Activated effector memory CD4-positive, alpha-beta T cell treated with Interleukin-2 at 50 U/mL for 16 hours (primary cell): ENCODE measurements at places on chromosomes 4 and X.
A peak's percentile ranks its signal among the peaks of the same experiment; 100 is the strongest.

GRCh38 chr4:4249866-4250265, 1.8 kb upstream of the TMEM128 start:
- no peak for DNase-seq

DNA sequence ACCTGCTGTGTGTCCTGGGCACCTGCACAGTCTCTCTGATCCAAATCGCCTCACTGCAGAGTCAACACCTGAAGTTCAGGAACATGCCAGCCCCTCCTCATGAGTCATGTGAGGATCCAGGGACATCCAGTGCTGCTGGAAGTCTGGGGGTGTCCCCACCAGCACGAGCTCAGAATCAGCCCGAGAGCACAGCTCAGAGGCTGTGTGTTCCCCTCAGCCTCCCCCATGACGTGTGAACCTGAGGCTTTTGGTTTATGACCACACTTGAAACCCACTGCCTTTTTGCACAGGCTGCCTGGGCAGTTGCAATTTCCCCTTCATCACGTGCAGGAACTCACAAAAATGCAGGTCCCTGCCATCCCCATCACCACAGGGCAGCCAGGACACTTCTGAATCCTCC, 47.1 kb downstream of the PPP2R2C start:
- DNase-seq = no peak

- peak; percentile 29 for DNase-seq
Measured at GRCh38 chrX:107676559-107677378, 48.5 kb downstream of the PRPS1 start.

DNA sequence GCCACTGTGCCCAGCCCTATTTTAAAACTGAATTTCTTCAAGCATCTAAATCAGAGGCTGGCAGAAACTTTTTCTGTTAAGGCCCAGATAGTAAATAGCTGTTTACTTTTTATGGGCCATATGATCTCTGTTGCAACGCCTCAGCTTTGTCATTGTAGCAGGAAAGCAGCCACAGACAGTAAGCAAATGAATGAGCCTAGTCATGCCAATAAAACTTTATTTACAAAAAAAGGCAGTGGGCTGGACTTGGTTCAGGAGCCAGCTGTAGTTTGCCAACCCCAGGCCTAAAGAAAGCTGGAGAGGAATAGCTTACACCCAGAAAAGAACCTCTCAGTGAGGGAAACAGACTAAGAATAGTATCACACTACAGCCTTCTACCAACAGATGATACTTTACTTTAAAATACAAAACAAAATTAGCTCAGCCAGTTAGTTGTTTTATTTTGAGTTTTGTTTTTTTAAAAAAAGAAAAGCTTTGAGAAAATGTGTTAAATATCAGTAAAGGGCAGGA, 25.5 kb downstream of the CHST7 start:
- DNase-seq = no peak

- DNase-seq = no peak
Measured at GRCh38 chr4:155972098-155972497, 18.4 kb upstream of the CTSO start.

DNA sequence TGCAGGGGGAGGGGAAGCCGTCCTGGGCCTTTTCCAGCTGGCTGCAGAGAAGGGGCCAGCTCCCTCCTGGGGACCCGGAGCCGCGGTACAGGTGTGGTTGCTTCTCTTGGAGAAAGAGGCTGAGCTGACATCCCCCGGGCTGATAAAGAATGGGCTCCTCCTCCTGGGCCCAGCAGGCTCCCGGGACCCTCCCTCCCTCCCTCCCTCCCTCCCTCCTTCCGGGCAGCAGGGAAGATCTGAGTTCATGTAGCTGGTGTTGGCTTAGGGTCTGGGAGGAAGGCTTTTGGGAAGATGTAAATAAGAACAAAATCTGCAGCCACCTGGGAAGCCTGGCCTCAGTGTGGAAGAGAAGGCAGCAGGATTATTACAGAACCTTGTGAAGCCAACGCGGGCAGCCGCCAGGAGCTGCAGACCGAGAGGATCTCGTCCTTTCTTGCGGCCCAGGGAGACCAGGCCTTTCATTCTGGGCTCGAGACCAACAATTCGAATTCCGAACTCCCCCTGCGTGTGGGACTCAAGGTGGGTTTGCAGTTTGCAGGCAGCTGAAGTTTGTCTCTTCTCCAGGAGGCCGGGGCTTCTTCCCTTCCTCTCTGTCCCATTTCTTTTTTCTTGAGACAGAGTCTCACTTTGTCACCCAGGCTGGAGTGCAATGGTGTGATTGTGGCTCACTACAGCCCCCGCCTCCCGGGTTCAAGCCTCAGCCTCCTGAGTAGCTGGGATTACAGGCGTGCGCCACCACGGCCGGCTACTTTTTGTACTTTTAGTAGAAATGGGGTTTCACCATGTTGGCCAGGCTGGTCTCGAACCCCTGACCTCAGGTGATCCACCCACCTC, at the start of gene PLCXD1:
TSS of gene PLCXD1 (plus strand) at position 216 of the 834 bp plus-strand sequence. CDS start 2,807 bp downstream, outside the sequence.
- DNase-seq = no peak

DNA sequence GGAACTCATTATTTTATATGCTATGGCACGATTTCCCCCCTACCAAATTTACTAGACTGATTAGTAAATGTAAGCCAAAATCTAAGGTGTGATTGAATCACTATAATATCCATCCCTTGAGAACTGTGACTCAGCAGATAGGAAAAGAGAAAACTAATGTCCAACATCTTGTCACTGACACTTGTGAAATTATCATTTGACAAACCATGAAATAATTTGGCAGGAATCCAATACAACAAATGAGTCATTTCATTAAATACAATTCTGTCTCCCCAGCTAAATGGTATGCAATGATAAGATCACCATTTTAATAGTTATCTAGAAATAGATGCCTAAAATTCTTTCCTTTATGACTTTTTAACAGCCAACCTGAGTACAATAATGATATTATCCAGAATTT, 462.3 kb downstream of the DMD start:
- DNase-seq = no peak

- DNase-seq = no peak
Measured at GRCh38 chr4:113882668-113883067, 96.8 kb downstream of the ARSJ start.

- DNase-seq = no peak
Measured at GRCh38 chrX:71239781-71240180, 14.2 kb downstream of the ZMYM3 start.

GRCh38 chr4:87042986-87043820, 108.4 kb downstream of the AFF1 start:
- no peak for DNase-seq

DNA sequence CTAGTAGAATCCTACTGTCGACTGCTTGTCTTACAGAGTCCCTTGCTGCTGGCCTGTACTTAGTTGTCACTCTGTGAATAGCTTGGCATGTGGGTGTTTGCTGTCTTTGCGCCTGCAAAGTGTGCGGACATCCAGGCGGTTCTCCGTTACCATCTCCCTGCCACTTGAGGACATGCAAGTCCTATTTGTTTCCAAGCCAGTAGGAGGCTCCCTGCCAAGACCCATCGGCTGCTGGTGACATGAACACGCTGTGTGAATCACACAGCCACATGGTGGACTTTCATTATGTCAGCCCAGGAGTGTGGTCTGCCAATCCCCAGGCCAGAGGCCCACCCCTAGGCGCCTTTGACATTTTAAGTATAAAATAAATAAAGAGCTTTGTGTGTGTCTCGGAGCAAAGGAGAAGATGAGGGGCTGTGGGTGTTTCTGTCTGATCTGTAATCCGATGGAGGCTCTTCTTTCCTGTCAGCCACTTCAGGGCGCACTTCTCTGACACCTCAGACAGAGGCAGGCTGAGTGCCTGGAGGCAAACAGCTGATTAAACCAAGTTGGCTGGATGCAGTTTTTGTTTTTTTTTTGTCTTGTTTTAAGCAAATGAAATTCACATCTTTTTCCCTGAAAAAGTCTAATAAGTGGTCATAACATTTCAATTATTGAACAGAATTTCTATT, 51.5 kb downstream of the ALPK1 start:
- DNase-seq = no peak

DNA sequence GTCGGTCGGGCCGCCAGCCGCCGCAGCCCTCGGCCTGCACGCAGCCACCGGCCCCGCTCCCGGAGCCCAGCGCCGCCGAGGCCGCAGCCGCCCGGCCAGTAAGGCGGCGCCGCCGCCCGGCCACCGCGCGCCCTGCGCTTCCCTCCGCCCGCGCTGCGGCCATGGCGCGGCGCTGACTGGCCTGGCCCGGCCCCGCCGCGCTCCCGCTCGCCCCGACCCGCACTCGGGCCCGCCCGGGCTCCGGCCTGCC, 213 bp downstream of the NFKB1 start:
- DNase-seq = no peak

GRCh38 chr4:81470456-81471297, 1.0 kb downstream of the RASGEF1B start:
- peak; percentile 19 for DNase-seq

- no peak for DNase-seq
Measured at GRCh38 chr4:144357975-144358374, 217.5 kb upstream of the GYPA start.

DNA sequence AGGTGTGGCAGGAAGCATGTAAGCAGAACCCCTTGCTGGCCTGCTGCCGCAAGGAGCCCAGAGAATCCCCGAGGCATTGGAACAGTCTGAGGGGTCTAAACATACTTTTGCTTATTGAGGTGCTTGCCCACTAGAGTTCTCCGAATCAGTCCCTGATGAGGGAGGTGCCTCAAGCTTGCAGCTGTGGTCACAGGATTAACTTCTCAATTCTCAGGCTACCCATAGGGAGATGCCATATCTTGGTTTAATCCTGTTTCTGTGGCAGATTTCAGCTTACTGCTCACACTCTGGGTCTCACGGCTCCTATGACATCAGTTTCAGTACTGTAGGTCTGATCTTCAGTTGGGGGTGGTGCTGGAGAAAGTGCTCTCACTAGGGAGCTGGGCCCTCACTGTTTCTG, 39.9 kb downstream of the CCNG2 start:
- DNase-seq = no peak

GRCh38 chr4:108166038-108166437, 2.7 kb downstream of the LEF1 start:
- peak; percentile 15 for DNase-seq

DNA sequence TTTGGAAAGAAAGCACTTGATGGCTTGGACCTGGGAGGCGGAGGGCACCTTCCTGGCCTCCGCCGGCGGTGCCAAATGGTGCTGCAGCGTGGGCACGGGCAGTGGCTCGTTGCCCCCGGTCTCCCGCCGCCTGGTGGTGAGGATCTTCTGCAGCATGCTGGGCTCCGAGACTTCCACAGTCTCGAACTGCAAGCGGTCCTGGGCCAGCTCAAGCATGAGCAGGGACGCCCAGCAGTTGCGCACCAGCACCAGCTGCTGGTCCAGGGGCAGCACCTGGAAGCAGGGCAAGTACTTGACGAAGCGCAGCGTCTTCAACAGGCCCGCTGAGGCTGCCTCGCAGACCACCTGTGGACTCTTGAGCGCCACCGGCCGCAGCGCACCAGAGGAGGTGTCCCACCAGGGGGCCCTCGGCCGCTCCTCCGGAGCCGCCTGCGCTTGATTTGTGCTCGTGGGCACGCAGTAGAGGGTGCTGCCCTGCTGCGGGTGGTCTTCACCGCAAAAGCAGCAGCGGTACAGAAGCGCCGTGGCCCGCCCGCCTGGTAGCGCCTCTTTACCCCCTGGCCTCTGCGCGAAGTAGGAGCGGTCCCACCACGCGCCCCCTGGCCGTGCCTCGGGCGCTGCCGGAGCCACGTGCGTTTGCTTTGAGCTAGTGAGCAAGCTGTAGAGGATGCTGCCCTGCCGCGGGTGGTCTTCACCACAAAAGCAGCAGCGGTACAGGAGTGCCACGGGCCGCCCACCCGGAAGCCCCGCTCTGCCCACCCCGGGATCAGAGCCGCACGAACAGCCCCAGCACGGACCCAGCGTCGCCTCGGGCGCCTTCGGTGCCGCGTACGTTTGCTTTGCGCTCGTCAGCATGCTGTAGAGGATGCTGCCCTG, 689 bp downstream of the NR0B1 start:
- DNase-seq = no peak

GRCh38 chr4:158966091-158966490, 136.8 kb upstream of the RAPGEF2 start:
- no peak for DNase-seq

DNA sequence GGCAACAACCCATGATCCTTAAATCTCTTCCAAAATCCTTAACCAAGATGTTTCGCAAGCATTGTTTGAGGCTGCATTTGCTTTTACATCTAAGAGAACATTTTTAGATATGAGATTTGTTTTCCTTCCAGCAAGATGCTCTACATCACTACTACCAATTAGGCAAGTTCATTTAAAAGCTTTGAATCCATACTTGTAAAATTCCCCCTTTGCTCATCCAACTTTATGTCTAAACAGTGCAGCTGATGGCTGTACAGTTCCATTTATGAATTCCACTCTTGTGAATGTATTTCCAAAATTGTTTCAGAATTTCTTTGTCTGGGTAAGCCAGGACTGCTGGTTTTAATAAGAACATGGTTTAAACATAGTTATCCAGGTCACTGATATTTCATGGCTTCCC, 31.5 kb downstream of the RAI2 start:
- DNase-seq = no peak

DNA sequence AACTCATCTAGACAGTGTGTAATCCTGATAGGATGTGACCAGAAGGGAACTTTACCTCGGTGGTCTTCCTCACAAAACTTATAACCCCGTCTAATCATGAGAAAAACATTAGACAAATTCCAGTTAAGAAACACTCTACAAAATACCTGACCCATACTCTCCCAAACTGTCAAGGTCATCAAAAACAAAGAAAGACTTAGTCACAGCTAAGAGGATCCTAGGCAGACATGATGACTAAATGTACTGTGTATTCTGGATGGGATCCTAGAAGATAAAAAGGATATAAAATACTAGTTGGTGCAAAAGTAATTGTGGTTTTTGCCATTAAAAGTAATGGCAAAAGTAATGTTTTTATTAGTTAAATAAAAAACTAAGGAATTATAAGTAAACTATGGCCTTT, 81.6 kb downstream of the DTHD1 start:
- DNase-seq = no peak

DNA sequence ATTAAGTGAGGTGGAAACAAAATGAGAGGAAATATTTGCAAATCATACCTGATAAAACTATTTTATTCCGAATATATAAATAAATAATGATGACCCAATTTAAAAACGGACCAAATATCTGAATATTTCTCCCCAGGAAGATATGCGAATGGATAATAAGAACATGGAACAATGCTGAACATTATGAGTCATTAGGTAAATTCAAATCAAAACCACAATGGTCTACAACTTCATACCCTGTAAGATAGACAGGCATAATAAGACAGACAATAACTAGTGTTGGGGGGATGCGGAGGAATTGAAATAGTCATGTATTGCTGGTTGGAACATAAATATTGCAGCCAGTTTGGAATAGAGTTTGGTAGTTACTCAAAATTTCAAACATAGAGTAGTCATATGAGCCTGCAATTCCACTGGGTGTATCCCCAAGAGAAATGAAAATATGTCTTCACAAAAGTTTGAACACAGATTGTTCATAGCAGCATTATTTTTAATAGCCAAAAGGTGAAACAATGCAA, 47.6 kb upstream of the DRP2 start:
- DNase-seq = no peak

DNA sequence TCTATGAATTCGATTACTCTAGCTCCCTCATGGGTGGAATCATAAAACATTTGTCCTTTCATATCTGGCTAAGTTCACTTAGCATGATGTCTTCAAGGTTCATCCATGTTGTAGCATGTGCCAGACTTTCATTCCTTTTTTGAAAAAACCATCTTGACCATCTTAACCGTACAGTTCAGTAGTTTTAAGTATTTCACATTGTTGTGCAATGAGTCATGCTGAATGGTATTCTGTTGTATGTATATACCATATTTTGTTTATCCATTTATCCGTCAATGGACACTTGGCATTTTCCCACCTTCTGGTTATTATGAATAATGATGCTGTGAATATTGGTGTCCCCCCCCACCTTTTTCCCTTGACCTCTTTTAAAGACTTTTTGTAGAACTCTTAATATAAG, 72.4 kb upstream of the TLR2 start:
- no peak for DNase-seq

GRCh38 chrX:72621625-72622485, 49.2 kb upstream of the HDAC8 start:
- no peak for DNase-seq
